ENCODE measurements at places on chromosomes 3 and 15. TPM values are rescaled to one million over a fixed set of nuclear protein-coding genes. Genes with fewer than 3 reads are reported as not detected.

DNA sequence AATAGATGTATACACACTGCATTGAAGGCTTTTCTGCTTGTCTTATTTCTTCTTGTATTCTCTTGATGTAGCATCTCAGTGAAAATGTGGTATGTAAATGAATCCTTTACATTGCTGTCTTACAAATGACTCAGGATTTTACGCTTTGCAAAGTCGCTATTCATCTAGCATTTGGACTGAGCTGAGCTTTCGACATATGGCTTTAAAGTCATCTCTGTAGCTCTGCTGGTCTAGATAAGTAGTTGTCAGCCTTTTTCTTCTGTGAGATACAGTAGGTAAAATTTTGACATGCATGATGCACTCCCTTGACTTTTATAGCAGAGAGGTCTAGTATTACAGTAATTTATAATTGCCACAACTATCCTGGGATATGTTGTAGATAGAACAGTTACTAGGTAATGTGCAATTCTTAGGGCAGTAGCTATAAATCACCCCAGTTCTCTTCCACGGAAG is 16.8 kb downstream of the MEF2A start:
- peaks cover 70% of the 10 kb centered on the region for H3K4me1 ChIP-seq
- H3K4me3 ChIP-seq, result no peak overlapping the region
- no peaks in the 10 kb centered on the region for H3K27me3 ChIP-seq
- H3K36me3 ChIP-seq, result peaks cover 34% of the 10 kb centered on the region
- H3K27ac ChIP-seq, result peak overlapping the region; percentile 14

DNA sequence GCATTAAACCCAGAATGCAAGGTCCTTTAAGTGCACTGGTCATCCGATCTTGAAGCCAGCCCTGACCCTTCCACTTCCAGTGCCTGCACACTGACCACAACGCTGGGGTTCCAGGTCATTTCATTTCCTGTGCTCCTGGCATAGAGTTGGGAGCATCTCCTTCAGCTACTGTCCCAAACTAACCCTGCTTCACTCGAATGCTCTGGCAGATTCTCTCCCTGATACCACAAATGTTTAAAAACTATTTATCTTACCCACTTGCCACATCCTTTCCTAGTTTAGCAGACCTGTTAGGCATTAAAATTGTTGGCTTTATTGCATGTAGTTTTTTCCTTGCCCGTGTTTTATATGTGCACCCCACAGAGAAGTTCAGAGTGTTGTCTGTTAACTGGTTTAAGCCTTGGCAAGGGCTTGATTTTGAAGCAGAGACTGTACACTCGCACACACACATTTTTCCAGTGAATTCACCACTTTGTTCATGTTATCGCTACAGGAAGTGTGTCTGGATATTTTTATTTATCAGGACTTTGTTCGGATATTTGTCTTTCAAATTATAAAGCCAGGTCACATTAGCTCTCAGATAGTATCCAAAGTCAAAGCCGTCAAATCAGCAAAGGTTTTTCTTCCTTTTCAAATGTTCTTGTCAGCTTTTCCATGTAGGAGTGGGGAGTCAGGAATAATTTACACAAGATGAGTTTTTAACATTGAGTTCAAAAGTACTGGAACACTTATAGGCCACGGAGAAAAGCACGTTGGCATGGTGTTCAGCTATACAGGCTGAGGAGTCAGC is 77.3 kb downstream of the ABI3BP start:
- peaks cover 1% of the 10 kb centered on the region for H3K27me3 ChIP-seq
- DNase-seq, result no peak
- no peaks in the 10 kb centered on the region for H3K4me1 ChIP-seq
- H3K4me3 ChIP-seq, result no peak overlapping the region
- H3K27ac ChIP-seq, result no peak overlapping the region
- no peaks in the 10 kb centered on the region for H3K36me3 ChIP-seq

DNA sequence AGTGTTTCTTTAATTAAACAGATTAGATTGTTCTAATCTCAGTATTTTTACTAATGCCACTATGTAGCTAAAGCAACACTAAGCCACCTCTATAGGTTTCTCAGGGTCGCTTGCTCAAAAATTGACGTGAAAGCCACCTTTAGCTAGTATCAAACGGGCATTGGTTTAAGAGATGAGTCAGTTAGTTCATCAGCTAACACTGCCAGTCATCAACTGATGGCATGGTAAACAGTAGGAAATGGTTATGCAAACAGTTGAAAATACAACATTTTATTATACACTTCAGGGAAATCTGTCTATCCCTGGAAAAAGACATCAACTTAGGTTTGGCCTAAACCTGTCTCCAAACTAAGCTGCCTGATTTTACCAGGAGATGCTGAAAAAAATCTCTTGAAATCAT is 582.3 kb upstream of the NAALADL2 start:
- no peaks in the 10 kb centered on the region for H3K36me3 ChIP-seq
- no peak overlapping the region for H3K4me3 ChIP-seq
- H3K27me3 ChIP-seq, result no peaks in the 10 kb centered on the region
- no peaks in the 10 kb centered on the region for H3K4me1 ChIP-seq
- no peak for DNase-seq

DNA sequence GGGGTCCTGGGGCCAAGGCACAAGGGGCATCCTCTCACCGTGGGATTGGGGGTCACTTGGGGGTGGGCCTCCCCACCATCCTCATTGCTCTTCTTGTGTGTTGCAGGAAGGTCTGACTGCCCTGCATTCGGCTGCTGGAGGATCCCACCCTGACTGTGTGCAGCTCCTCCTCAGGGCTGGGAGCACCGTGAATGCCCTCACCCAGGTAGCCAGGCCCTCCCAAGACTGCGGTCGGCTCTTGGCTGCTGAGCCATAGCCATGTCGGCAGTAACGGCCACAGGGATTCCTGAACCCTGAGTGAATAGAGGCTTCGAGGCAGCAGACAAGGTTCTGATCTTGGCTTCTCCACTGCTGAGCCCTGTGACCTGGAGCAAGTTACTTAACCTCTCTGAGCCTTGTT is 19.7 kb downstream of the ANKDD1A start:
- no peaks in the 10 kb centered on the region for H3K27me3 ChIP-seq
- no peak overlapping the region for H3K4me3 ChIP-seq
- peaks cover 12% of the 10 kb centered on the region for H3K4me1 ChIP-seq
- no peak for DNase-seq
- no peaks in the 10 kb centered on the region for H3K36me3 ChIP-seq

DNA sequence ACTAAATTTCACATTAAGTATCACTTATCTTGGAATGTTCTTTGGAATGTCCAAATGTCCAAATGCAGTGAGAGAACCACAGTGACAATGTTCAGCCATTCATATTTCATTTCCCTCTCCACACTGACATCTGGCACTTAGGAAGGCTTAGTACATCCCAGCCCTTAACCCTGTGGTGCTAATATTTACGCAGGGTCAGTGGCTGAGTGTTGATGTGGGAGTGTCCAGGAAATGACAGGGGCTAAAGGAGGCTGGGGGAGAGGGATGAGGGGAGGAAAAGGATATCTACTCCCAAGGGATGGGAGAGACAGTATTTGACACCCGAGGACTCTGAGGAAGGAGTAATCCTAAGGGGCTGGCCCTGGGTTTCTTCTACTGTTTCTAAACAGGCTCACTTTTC is 14.1 kb upstream of the CCR4 start:
- H3K27ac ChIP-seq, result no peak overlapping the region
- no peaks in the 10 kb centered on the region for H3K4me1 ChIP-seq
- H3K27me3 ChIP-seq, result no peaks in the 10 kb centered on the region
- no peak overlapping the region for H3K4me3 ChIP-seq
- H3K36me3 ChIP-seq, result no peaks in the 10 kb centered on the region

DNA sequence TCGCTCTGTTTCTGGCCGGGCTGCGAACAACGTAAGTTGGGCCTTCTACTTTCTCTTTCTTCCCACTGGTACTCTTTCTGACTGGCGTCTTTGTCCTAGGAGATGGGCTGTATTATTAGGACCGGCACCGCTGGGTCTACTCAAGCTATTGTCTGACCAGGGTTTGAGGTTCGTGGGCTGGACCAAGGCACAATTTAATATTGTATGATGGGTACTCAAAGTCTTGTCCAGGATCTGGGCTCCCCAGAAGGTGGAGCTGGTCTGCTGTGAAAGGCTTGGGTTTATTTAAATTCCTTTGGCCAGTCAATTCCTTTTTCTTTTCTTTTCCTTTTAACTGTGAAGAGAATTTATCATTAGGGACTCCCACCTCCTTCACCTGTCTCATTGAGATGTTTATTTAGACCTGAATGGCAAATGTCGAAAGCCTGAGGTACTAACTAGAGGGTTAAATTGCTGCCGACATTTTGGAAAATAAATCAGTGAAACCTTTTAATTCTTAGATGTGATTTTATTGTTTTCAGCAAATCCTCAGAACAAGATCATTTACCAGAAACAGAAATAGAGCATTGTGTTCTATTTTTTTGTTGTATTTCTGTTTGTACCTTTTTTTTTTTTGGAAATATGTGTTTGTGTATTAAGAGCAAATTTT is 410 bp downstream of the LRRC49 start:
- no peak for DNase-seq
- peaks cover 11% of the 10 kb centered on the region for H3K27me3 ChIP-seq
- H3K4me1 ChIP-seq, result peaks cover 21% of the 10 kb centered on the region
- H3K27ac ChIP-seq, result peak overlapping the region; percentile 77

DNA sequence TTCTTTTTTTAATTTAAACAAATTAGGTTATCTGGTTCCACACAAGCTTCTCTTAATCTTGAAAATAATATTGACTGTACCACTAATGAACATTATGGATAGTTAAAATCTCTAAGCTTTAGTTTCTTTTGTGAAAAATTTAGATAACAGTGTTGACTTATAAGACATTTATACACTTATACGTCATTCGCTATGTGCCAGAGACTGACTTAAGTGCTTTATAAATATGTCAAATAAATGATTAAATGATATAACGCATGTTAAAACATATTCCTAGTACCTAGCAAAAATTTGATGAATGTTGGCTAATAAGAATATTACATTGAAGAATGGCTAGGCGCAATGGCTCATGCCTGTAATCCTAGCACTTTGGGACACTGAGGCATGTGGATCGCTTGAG is 96.3 kb downstream of the PCCB start:
- no peak overlapping the region for H3K27ac ChIP-seq
- no peak for DNase-seq
- peaks cover 55% of the 10 kb centered on the region for H3K36me3 ChIP-seq
- H3K27me3 ChIP-seq, result no peaks in the 10 kb centered on the region
- H3K4me3 ChIP-seq, result no peak overlapping the region

- no peak for DNase-seq
- no peak overlapping the region for H3K4me3 ChIP-seq
- H3K27me3 ChIP-seq, result peaks cover 3% of the 10 kb centered on the region
- no peaks in the 10 kb centered on the region for H3K36me3 ChIP-seq
- H3K27ac ChIP-seq, result no peak overlapping the region
These were observed 313.9 kb upstream of the CCDC54 start for GRCh38 chr3:107063351-107063750.

- H3K4me1 ChIP-seq, result peaks cover 24% of the 10 kb centered on the region
- no peaks in the 10 kb centered on the region for H3K27me3 ChIP-seq
- DNase-seq, result no peak
- H3K27ac ChIP-seq, result no peak overlapping the region
- H3K4me3 ChIP-seq, result no peak overlapping the region
These were observed 384.7 kb downstream of the PDCD6IP start for GRCh38 chr3:34183114-34183513.

DNA sequence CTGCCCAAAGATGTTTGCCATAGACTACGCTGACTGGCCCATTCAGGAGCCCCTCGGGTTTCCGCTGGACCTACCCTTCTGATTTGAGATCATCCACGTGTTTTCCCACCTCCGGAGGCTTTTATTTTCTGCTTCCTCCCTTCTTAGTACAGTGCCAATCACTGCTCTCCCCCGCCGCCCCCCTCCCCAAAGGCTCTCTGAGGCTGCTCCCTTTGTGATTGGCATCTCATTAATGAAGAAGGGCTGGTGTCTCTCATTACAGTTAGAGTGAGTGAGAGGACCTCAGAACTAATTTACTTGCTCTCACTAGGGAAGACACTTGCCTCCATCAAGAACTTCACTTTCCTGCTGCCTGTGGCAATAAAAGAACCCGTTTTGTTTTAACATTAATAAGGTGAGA is 284.7 kb upstream of the ICE2 start:
- H3K4me1 ChIP-seq, result no peaks in the 10 kb centered on the region
- DNase-seq, result no peak
- H3K36me3 ChIP-seq, result no peaks in the 10 kb centered on the region
- no peak overlapping the region for H3K27ac ChIP-seq
- peaks cover 2% of the 10 kb centered on the region for H3K27me3 ChIP-seq

- H3K27me3 ChIP-seq, result peaks cover 60% of the 10 kb centered on the region
- peak; percentile 17 for DNase-seq
- H3K4me3 ChIP-seq, result peak overlapping the region; percentile 81
- peaks cover 11% of the 10 kb centered on the region for H3K4me1 ChIP-seq
These were observed 549 bp downstream of the TRH start for GRCh38 chr3:129974833-129975704.

- H3K27ac ChIP-seq, result no peak overlapping the region
- H3K4me3 ChIP-seq, result no peak overlapping the region
- H3K27me3 ChIP-seq, result peaks cover 18% of the 10 kb centered on the region
- no peak for DNase-seq
- no peaks in the 10 kb centered on the region for H3K36me3 ChIP-seq
These were observed 65.4 kb downstream of the IQCH start for GRCh38 chr15:67319961-67320360.

GRCh38 chr3:170055209-170055608 is 17.4 kb downstream of the GPR160 start:
- H3K4me1 ChIP-seq, result peaks cover 57% of the 10 kb centered on the region
- no peak for DNase-seq
- no peaks in the 10 kb centered on the region for H3K27me3 ChIP-seq
- H3K27ac ChIP-seq, result peak overlapping the region; percentile 87

DNA sequence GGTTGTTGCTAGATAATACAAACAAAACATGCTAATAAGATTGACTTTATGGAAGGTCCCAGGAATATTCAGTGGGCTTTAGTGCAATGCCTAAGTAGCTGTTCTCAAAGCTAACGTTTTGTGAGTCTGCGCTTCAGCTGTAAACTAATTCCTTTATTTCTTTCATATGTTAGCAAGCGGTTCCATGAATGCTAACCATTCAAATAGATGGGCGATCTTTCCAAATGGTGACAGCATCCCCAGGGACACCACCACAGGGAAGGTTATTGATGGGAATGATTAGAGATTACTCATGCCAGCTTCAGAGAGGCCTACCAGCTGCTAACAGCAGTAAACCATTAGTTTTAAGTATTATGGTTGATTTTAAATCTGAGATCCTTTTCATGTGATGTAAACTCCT is 405.7 kb upstream of the MCTP2 start:
- H3K36me3 ChIP-seq, result no peaks in the 10 kb centered on the region
- H3K27me3 ChIP-seq, result no peaks in the 10 kb centered on the region
- no peak for DNase-seq
- no peak overlapping the region for H3K27ac ChIP-seq
- no peak overlapping the region for H3K4me3 ChIP-seq
- H3K4me1 ChIP-seq, result no peaks in the 10 kb centered on the region

Gene CHDH
- 3.4 TPM for total RNA-seq

Gene DAZL
- total RNA-seq, result not detected

Gene TGM4
- not detected for total RNA-seq

Gene SGO1
- total RNA-seq, result 5.9 TPM

Gene THSD4
- not detected for total RNA-seq

Gene AVEN
- 15.7 TPM for total RNA-seq

Gene EFL1
- 19.0 TPM for total RNA-seq

Gene STRIT1
- total RNA-seq, result not detected

Gene MAPKBP1
- 42.3 TPM for total RNA-seq

Gene MB21D2
- 0.09 TPM for total RNA-seq

All from activated B cell treated with CpG ODN at 0.5 μM for 24 hours (primary cell).